ENCODE measurements at places on chromosomes 1 and 21.

- DNase-seq, result no peak
Observed at GRCh38 chr1:243740255-243740999, 109.6 kb downstream of the AKT3 start.

- DNase-seq, result no peak
Observed at GRCh38 chr1:171090604-171091003, at the start of gene FMO3. Gene FMO3, plus strand, starts transcription at chr1:171090905. Its CDS starts 1,754 bp downstream, at chr1:171092659.

DNA sequence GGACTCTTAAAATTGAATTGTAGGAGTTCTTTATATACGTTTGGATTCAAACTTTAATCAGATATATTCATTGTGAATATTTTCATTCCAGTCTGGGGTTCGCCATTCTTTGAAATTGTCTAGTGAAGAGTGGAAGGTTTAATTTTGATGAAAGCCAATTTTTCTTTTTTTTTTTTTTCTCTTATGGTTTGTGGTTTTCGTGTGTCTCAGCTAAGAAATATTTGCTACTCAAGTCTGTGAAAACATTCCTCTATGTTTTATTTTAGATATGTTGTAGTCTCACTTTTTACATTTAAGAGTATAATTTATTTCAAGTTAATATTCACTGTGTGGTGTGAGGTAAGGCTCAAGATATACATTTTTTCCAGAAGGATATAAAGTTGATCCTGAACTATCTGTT lies 220.5 kb downstream of the KCNT2 start:
- no peak for DNase-seq

GRCh38 chr1:1427106-1427819 lies 6.2 kb upstream of the ANKRD65 start:
- DNase-seq, result no peak

- no peak for DNase-seq
Observed at GRCh38 chr1:212190169-212190568, 95.0 kb upstream of the PPP2R5A start.

GRCh38 chr1:89557445-89557825 lies 32.8 kb downstream of the LRRC8B start:
- no peak for DNase-seq

DNA sequence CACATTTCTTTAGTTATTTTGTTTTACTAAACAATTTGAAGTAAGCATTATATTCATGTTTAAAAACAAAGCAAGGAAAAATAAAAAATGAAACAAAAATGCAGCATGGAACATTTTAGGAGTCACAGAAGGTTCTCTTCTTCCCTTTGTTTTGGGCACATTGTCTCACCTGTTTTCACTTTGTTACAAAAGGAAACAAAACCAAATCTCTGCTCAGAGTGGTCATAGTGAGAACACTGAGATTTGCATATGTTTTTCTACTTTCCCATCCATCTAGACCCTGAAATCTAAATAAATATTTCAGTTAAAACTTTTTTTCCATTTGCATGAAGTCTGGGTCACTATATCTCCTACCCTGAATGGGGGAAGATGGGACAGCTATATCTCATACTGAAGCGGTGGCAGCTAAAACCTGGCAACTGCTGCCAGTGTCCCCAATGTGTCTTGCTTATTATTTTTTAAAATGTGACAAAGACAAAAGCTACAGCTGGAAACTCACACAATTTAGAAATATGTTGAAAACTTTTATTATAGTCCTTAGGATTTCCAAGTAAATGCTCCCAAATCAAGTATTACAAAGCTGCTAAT lies 3.5 kb downstream of the EXOC8 start:
- no peak for DNase-seq

GRCh38 chr1:215475796-215476481 lies 91.2 kb upstream of the KCTD3 start:
- DNase-seq, result no peak

- DNase-seq, result peak; percentile 54
Observed at GRCh38 chr1:109910123-109910962, at the start of gene CSF1. Gene CSF1, plus strand, starts transcription at chr1:109910849. Its CDS starts 175 bp downstream, at chr1:109911024.

DNA sequence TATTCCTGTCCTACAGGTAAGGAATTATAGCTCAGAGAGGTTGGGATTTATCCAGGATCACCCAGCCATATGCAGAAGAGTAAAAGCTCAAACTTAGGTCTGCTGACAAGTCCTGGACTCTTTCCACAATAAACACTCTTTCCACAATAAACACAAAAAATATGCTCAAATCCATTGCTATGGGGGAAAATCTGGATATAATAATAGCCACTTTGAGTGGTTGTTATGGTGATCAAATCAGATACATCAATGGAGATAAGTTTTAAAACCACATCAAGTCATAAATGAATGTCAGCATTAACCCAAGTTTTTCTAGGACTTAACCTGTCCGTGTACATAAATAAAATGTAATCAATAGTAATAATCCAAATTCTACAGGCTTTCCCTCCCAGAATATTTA lies 22.3 kb upstream of the TTF2 start:
- DNase-seq, result no peak
